ENCODE measurements at places on chromosomes 4 and X.

DNA sequence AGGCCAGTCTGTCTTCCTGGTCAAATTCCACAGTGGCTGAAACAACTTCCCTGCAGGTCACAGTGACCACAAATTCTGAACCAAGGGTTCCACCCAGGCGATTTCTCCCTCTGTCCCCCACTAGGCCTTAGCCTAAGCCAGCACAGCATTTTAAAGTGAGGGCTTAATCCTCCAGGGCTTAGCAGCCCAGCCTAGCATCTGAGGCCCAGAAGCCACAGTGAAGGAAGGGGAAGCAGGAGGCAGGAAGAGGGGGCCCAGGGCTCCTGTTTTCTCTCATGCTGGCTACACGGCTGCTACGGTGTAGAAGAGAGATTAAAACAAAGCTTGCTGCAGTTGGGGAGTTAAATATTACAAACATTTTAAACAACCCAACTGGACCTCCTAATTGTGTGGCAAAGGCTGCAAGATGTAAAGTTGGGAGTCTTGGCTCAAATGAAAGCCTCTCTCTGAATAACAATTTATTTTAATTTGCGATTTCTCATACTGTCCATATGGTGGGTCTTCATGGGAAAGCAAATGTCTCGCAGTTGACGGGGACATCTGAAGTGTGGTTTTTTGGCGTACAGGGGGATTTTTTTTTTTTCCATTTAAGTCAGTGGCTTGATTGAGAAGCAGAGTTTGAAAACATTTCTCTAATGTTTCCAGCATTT, 170.8 kb upstream of the RAI2 start:
- no peak for DNase-seq

GRCh38 chr4:94519925-94520789, 68.4 kb downstream of the PDLIM5 start:
- DNase-seq, result no peak

DNA sequence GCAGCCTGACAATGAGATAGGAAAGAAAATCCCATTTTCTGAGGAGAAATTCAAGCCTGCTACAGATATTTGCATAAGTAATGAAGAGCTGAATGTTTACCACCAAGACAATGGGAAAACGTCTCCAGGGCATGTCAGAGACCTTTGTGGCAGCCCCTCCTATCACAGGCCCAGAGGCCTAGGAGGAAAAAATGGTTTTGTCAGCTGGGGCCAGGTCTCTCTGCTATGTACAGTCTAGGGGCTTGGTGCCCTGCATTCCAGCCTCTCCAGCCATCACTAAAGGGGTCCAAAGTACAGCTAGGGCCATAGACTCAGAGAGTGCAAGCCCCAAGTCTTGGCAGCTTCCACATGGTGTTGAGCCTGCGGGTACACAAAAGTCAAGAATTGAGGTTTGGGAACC, 361.6 kb upstream of the ANXA10 start:
- no peak for DNase-seq

DNA sequence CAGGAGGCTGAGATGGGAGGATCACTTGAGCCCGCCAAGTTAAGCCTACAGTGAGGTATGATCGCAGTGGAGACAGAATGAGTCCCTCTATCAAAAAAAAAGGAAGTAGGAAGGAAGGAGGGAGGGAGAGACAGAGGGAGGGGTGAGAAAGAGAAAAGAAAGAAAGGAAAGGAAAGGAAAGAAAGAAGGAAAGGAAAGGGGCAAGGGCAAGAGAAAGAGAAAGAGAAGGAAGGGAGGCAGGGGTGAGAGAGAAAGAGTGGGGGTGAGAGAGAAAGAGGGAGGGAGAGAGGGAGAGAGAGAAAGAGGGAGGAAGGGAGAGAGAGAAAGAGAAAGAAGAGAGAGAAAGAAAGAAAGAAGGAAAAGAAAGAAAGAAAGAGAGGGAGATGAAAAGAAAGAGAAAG, 13.2 kb downstream of the ELF2 start:
- no peak for DNase-seq

GRCh38 chrX:132559101-132559500, 70.3 kb upstream of the MBNL3 start:
- DNase-seq, result no peak

GRCh38 chrX:115400960-115401359, 111.4 kb downstream of the LUZP4 start:
- no peak for DNase-seq

Measured in DMS53 (cell line).